Mesenchymal stem cell (in vitro differentiated cells and primary cell): ENCODE measurements at places on chromosomes 12 and 14.

DNA sequence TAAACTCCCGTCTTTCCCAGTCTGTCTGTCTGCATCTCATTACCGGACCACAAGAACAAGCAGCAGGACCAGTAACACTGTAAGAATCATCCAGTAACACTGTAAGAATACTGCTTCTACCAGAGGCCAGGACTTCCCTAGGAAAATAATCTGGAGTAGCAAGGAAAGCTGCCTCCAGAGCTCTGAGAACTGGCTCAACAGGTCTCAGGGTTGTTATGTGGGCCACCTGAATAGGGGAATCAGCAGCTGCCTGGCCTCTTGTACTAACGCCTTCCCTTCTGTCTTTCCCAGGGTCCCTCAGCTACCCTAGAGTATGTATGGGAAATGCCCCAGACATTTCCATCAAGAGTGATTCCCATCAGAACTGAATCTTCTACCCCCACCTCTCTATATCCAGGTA is 954 bp upstream of the SLC39A2 start:
- no peak for DNase-seq

DNA sequence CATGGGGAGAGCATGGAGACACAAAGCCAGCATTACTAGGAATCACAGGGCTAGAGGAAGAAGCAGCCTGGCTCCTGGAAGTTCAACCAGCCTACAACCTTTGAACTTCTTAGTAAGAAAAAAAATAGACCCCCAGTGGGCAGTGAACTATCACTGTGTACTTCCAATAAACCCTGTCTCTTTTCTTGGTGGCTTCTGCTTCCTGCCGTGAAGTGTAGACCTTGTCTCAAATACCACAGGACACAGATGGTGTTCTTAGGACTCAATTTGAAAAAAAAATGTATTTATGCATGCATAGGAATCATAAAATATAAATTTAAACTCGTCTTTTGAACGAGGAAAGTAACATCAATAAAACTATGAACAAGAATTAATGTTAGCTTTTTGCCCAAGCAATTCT is 3.6 kb upstream of the PTGER2 start:
- DNase-seq, result no peak

DNA sequence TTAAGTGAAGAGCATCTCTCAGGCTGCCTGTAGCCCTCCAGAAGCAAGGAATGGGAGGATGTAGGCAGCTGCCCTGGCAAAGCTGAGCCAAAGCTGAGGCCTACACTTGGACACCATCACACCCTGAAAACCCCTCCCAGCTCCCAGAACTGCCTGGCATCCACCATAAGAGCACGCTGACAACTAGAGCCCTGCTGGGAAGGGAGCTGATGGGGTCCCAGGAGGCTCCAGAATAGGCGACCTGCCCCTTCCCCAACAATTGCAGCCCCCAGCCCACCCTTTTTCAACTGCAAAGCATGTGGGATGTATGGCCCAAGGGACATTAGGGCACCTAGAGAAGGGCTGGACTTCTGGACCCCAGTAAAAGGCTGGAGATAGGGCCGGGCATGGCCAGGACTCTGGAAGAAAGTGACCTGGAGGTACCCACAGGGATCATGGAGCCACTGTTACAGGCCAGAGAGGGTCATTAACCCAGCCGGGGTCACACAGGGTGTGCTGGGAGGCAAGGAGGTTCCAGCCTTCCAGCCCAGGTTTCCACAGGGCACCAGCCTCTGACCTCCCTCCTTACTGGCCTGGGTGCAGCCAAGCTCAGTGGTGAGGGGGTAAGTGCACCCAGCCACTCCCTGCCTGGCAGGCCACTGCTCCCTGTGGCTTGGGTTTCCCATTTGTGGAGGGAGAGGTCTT is 27.8 kb downstream of the FAM222A start:
- no peak for DNase-seq

GRCh38 chr12:22172501-22172900 is 126.5 kb downstream of the CMAS start:
- no peak for DNase-seq

- DNase-seq, result no peak
Observed at GRCh38 chr14:65531148-65531547, 118.6 kb downstream of the FUT8 start.

DNA sequence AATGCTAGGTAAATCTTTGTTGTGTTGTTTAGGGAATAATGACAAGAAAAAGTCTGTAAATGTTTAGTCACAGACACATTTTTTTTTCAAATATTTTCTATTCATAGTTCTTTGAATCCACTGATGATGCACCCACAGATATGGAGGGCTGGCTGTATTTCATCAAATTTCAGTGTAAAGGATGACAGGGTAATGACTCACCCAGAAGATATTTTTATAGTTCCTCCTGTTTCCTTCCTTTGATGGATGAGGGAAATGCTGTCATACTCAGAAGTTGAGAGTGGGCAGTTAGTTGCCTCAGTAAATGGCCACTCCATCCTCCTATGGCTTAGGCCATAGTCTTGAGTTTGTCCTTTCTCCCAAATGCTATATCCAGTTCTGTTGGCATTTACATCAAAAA is 76.9 kb upstream of the REP15 start:
- peak; percentile 89 for DNase-seq

DNA sequence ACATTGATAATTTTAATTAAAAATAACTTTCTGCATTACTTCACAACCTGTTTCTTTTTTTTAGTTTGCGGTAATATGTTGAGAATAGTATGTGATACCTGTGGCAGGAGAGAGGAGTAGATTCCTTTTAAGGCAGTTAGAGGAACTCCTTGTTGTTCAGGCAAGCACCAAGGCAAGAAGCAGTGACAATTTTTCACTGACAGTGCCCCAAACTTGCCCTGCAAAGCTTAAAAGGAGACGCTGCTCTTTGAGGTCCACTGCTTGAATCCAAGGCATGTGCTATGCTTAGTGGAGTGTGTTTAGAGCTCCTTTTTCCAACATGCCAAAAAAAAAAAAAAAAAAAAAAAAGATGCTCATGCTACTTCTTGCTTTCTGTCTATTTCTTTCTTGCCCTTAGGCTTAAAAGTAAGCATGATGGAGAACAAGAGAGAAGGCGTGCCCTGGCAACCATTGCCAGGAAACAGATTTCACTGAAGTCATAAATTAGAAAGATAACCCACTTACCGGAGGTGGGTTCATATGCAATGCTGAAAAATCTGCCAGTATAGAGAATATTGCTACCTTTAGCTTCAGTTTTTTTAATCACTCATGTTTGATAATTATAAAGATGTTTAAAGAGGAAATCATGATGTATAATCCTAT is 58.3 kb upstream of the DYRK2 start:
- no peak for DNase-seq

- no peak for DNase-seq
Observed at GRCh38 chr12:105461271-105461943, 130.9 kb downstream of the C12orf75 start.

DNA sequence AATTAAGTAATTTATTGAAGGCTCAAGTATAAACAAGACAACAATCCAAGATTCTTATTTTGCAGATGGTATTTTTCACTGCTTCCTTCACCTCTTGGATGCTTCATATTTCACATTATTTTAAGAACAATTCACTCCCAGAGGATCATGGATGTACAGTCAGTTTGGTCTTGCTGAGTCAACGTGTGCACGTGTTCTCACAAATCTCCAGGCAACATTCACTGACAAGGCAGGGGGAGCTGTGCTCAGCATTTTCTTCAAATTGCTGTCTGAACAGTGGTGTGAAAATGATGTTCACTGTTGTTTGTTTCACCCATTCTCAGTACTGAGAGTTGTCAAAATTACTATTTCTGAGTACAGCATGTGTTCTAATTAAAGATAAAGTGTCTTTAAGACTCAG is 118.3 kb upstream of the SLC38A4 start:
- DNase-seq, result peak; percentile 76

GRCh38 chr14:87705439-87705896 is 287.5 kb downstream of the GALC start:
- DNase-seq, result no peak

- DNase-seq, result no peak
Observed at GRCh38 chr14:30305346-30305745, 253.6 kb upstream of the G2E3 start.

- peak; percentile 82 for DNase-seq
Observed at GRCh38 chr12:57149245-57149900, 2.0 kb upstream of the LRP1-AS start.

- no peak for DNase-seq
Observed at GRCh38 chr14:85400678-85401077, 129.3 kb upstream of the FLRT2 start.

DNA sequence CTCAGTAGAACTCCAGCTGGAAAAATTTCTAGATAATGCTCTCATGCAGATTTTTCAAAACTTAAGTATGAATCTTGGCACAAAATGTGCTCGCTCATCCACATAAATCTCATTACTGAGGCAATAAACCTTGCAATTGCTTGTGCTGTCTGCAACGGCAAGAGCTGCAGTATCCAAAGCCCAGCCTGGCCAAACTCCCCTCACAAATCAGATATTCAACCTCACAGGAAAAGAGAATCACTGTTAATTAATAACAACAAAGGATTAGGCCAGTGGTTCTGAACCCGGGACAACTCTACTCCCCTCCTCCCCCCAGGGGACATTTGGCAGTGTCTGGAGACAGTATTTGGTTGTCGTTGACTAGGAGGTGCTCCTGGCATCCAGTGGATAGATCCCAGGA is 19.2 kb upstream of the CORO1C start:
- no peak for DNase-seq

DNA sequence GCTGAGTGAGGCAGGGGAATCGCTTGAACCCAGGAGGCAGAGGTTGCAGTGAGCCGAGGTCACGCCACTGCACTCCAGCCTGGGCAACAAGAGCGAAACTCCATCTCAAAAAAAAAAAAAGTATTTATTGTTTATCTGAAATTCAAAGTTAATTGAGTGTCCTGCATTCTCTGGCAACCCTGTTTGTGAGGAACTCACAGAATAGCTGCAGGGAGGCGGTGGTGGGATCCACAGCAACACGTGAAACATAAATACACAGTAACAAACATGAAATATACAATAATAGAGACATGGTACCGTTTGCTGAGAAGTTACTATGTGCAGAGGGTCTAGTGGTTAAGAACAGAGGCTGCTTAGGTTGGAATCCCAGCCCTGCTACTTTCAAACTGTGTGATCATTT is 43.7 kb upstream of the RFLNA start:
- DNase-seq, result no peak

DNA sequence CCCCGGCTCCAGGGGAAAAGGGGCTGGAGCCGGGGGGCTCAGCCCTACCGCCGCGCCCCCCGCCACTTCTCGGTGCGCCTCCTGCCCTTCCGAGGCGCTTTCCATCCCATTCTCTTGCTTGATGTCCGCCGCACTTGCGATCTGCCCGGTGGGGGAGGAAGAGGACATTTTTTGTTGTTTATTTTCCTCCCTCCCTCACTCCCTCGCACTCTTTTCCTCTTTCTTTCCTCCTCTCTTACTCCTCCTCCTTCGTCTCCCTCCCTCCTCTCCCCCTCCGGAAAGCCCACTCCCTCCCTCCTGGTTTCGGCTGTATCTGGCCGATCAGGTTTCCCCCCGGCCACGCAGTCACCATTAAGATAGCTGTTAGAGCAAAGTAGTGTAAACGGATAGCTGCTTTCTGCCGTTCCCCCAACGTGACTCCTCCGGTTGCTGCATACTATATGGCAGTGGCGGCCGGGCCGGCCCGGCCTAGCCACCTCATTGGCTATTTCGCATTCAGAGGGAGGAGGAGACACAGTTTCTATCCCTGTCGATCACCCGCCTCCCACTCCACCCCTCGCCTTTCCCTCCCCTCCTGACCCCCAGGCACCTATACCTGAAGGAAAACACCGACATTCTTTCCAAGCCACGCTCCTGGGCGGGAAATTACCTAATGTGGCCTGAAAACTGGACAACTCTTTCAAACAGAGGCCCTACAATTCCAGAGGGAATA is at the start of gene SIX4:
Gene SIX4 (minus strand): TSS at position 445 of the 712 bp plus-strand sequence. CDS start 277 bp downstream, at position 168.
- DNase-seq, result peak; percentile 87

DNA sequence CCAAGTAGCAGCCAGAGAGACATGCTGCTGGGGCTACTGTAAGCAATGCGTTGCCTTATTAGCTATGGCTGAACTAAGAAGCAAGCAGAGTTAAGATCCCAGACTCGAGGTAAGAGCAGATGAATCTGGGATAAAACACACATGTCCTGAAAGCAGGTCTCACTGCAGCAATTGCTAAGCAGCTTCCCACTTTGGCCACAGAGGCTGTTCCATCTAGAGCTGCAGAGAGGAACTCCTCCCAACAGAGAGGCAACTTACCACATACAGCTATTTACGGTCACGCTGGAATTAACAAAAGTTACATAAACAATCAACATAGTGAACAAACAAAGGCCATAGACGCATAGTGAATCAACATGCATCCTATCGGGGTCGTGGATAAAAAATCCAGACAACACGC is 90.2 kb downstream of the KSR2 start:
- no peak for DNase-seq

- DNase-seq, result peak; percentile 26
Observed at GRCh38 chr14:65502676-65503124, 90.2 kb downstream of the FUT8 start.

GRCh38 chr12:98328467-98328866 is 186.9 kb upstream of the TMPO start:
- DNase-seq, result no peak
